ENCODE measurements at places on chromosomes 6 and 20.

- peak; percentile 30 for DNase-seq
These were observed 98.5 kb upstream of the SCGN start for GRCh38 chr6:25553502-25553901.

DNA sequence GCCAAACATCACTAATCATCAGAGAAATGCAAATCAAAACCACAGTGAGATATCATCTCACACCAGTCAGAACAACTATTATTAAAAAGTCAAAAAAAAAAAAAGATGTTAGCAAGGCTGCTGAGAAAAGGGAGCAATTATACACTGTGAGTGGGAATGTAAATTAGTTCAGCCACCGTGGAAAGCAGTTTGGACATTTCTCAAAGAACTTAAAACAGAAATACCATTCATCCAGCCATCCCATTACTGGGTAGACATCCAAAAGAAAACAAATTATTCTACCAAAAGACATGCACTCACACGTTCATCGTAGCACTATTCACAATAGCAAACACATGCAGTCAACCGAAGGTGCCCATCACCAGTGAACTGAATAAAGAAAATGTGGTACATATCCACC lies 213.9 kb downstream of the TTLL2 start:
- no peak for DNase-seq

DNA sequence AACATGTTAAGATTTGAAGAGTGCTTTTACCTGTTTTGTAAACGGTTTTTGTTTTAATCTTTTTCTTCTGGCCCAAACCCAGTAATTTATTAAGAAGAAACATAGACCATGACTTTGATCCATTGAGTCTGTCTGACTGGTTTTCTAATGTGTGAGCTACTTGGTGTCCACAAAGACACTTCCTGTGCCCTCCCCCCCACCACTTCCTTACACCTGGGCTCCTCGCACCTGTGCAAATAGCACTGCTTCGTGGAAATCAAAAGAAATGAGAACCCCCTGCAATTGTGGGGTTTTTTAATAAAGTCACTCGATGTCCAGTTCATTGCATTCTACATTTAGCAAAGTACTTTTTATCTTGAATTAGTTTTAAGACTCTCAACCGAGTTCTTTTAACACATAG lies 65.5 kb downstream of the SMOC2 start:
- DNase-seq, result no peak

GRCh38 chr6:163579111-163579879 lies 164.8 kb downstream of the QKI start:
- DNase-seq, result peak; percentile 32

DNA sequence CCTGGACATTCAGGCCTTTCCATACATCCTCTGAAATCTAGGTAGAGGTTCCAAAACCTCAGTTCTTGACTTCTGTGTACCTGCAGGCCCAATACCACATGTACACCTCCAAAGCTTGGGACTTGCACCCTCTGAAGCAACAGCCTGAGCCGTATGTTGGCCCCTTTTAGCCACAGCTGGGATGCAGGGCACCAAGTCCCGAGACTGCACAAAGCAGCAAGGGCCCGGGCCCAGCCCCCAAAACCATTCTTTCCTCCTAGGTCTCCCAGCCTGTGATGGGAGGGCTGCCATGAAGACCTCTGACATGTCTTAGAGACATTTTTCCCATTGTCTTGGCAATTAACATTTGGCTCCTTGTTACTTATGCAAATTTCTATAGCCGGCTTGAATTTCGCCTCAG lies 107.4 kb upstream of the FRMD1 start:
- no peak for DNase-seq

DNA sequence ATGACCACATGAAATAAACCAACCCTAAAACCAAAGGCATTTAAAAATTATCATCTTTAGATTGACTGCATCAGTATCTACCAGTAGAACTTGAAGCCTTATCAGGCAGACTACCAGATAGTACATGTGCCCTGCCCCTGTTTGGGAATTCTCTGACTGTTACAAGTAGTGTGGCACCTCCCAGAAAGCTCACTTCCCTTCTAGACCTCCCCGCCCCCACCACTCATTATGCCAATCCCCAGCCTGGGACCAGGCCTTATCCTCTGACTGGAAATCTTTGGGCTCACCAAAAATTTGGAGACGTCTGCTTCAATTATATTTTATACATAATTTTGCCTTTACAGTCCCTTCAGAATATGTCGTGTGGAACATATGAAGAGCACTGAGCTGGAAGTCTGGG lies 155.6 kb downstream of the TFAP2B start:
- no peak for DNase-seq

- no peak for DNase-seq
These were observed 148.7 kb upstream of the TCF21 start for GRCh38 chr6:133740218-133740617.

- no peak for DNase-seq
These were observed 11.2 kb downstream of the SDCBP2 start for GRCh38 chr20:1317545-1318255.

DNA sequence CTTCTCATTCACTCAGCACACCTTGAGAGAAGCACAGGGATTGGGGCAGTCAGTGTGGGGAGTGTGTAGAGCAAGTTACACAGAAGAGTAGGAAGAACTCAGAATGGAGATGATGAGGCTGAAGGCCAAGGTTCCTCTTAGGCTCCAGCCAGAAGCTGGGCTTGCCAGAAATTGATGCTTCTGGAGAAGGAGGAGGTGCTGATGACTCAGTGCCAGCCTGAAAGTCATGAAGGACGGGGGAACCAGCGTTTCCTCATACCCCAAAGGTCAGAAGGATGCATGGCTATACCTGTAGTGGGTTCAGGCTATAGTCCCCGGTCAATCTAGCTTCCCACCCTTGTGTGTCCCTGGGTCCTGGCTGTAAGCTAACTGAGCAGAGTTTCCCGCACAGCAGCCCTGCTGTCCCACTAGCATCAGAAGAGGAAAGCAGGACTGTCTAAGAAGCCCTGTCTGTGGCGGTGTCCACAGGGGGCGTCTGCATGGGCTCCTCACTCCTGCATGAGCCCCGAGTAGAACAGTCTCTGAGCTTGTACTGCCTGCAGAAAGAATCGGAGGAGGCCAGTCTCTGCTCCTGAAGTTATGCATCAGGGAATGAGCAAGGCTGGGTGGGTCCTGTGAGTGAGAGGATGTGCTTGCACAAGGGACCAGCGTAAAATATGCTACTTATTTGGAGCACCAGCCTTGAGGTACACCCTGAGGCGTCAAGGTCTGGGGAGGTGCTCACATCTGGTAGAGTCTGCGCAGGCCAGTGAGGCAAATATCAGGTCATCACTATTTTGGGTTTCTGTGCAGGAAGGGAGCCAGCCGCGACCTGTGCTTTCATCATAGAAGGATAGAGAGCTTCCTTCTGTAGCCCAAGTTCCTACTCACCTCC lies 148.5 kb downstream of the MRPL14 start:
- DNase-seq, result peak; percentile 58

DNA sequence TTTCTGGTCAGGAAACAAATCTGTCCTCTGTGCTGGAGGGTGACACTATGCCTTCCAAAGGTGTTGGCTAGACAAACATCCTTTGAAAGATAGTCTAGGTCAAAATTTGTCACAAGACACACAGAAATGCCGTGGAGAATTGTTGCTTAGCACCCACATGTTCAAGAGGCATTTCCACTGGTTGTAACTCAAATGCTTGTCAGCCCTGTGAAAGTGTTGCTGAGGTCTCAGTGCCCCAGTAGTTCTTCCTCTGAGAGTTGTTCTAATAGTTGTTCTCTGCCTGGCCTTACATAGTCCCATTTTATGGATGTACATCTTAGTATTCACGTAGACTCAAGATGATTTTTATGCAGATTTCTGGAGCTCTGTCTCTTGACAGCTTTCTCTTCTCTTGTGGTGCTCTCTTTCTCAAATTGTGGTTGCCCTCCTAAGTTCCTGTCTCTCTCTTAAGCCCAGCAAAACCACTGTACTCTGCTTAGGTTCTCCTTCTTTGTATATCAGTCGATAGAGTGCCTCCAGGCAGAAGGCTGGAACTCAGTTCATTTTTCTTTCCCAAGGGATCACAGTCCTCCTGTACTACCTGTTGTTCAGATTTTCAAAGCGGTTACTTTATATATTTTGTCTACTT lies 39.5 kb upstream of the REV3L start:
- no peak for DNase-seq

- DNase-seq, result no peak
These were observed 109.2 kb upstream of the TMEM170B start for GRCh38 chr6:11428371-11428770.

GRCh38 chr6:166498661-166499349 lies 87.7 kb downstream of the RAMACL start:
- DNase-seq, result no peak

GRCh38 chr6:117253785-117254184 lies 11.6 kb upstream of the VGLL2 start:
- DNase-seq, result no peak

DNA sequence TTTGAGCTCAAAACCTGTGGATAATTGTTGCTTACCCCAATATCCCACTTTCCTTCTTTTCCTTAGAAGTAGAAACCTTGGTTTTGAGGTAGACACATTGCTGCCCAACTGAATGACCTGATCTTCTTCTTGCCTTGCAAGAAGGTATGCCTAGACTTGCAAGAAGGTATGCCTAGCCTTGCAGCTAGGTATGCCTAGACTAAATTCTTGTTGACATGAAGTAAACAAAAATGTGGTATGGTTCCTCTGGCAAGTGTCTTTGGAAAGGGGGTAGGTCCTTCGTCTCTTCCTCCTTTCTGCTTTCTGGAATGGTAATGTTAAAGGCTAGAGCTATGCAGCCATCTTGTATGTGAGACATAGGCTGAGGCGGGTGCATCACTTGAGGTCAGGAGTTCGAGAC lies 129.2 kb downstream of the GMPR start:
- DNase-seq, result no peak

Data from EH (cell line).